ENCODE measurements at places on chromosomes 4 and X. TPM values are rescaled to one million over a fixed set of nuclear protein-coding genes. Genes with fewer than 3 reads are reported as not detected.

The SMPX gene
- 0.21 TPM for polyA plus RNA-seq

The SCARB2 gene
- polyA plus RNA-seq: 195 TPM

The AREG gene
- polyA plus RNA-seq: 0.12 TPM

The CYTL1 gene
- 10.1 TPM for polyA plus RNA-seq

The GAGE12J gene
- not detected for polyA plus RNA-seq

The TRIM61 gene
- 2.9 TPM for polyA plus RNA-seq

The FAM9C gene
- 0.43 TPM for polyA plus RNA-seq

The MOB1B gene
- 62.7 TPM for polyA plus RNA-seq

The TMPRSS11F gene
- not detected for polyA plus RNA-seq

The LAMP2 gene
- polyA plus RNA-seq: 161 TPM

The TBC1D14 gene
- polyA plus RNA-seq: 61.9 TPM

The DCX gene
- polyA plus RNA-seq: 1.6 TPM

The MAGEC1 gene
- not detected for polyA plus RNA-seq

The AMOT gene
- polyA plus RNA-seq: 61.5 TPM

The MAGEB1 gene
- not detected for polyA plus RNA-seq

The LAP3 gene
- 86.8 TPM for polyA plus RNA-seq

The KLB gene
- 0.11 TPM for polyA plus RNA-seq

The SPANXA2 gene
- not detected for polyA plus RNA-seq

The KLKB1 gene
- 2.8 TPM for polyA plus RNA-seq

The ITM2A gene
- 50.6 TPM for polyA plus RNA-seq

The SULT1E1 gene
- 570 TPM for polyA plus RNA-seq

The MAOB gene
- polyA plus RNA-seq: 42.2 TPM

The XAGE1B gene
- not detected for polyA plus RNA-seq

The IL3RA gene
- 12.6 TPM for polyA plus RNA-seq

The PRDM8 gene
- polyA plus RNA-seq: 2.2 TPM

The TMSB15C gene
- polyA plus RNA-seq: 7.9 TPM

The ZCCHC13 gene
- polyA plus RNA-seq: not detected

The S100G gene
- polyA plus RNA-seq: not detected

The COQ2 gene
- 16.6 TPM for polyA plus RNA-seq

The FAM9B gene
- 0.21 TPM for polyA plus RNA-seq

The TEX13D gene
- not detected for polyA plus RNA-seq

The ZNF185 gene
- polyA plus RNA-seq: 46.2 TPM

The ADRA2C gene
- 16.2 TPM for polyA plus RNA-seq

The TMEM31 gene
- polyA plus RNA-seq: 1.3 TPM

The LRRC66 gene
- polyA plus RNA-seq: 0.59 TPM

The GC gene
- 0.56 TPM for polyA plus RNA-seq

The AADAT gene
- 36.2 TPM for polyA plus RNA-seq

The HGFAC gene
- 4.1 TPM for polyA plus RNA-seq

The TKTL1 gene
- polyA plus RNA-seq: 0.61 TPM

The CDS1 gene
- 26.6 TPM for polyA plus RNA-seq

The ARSJ gene
- 15.3 TPM for polyA plus RNA-seq

The TASL gene
- polyA plus RNA-seq: 0.54 TPM

The VAMP7 gene
- 53.8 TPM for polyA plus RNA-seq

The MAGEB6 gene
- polyA plus RNA-seq: not detected
